ENCODE measurements at places on chromosomes 16 and 17.

DNA sequence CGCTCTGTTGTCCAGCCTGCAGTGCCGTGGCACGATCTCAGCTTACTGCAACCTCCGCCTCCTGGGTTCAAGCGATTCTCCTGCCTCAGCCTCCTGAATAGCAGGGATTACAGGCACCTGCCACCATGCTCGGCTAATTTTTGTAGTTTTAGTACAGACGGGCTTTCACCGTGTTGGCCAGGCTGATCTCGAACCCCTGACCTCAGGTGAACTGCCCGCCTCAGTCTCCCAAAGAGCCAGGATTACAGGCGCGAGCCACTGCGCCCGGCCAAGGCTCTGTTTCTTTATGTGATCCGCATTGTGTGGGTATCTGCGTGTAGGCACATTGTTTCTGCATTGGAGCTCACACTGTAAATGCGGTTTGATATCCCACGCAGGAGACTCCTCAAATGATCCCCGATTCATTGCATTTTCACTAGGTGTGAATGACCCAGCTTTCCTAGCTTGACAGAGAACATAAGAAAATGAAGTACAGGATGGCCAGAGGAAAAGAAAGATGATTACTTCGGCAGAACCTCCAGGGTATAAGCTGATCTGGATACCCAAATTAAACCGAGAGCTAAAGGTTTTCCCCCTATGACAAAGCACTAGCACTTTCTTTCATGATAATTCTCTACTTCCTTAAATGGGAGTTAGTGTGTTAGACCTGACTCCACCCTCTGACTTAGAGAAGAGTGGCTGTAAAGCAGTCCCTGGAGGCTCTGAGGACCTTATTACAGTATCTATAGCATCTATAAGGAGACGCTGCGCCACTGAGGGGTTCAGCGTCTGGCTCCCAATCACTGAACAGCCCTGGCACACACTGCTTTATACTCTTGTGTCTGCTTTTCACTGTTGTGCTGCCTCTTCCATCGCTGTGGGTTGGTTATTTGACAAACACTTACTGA lies 17.3 kb downstream of the COTL1 start:
- DNase-seq: no peak

DNA sequence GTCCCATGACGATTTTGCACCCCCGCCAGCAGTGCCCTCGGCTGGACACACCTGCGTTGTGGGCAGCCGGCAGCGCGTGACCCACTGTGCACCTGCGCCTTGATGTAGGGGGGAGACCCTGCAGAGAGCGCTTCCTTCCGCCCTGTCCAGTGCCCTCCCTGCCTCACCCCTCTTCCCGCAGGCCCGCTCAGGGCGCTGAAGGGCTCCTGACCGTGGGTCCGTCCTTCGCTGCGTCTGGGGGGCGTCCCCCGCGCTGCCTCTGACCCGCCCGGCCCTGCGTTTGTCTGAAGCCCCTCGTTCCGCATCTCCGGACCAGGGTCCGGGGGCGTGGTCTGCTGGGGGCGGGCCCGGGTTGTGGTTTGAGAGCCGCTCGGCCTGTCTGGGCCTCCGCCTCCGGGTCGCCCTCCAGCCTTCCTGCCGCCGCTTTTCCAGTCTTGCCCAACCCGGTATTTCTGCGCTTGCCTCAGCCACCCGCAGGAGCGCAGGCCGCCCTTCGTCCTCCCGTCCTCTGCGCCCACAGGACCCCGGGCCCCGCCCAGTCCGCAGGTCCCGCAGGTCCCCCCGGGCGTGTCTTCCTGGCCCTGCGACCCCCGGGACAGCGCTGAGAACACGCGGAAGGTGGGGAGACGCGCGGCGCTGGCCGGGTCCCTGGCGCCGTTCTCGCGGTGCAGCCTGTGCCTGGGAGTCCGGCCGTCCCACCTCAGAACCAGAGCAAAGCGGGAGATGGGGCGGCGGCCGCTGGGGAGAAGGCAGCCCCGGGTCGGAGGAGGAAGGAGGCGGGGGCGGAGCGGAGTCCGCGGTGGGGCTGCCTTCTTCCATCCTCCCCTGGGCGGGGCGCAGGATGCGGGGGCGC lies 4.0 kb upstream of the IL17C start:
- no peak for DNase-seq

- peak; percentile 25 for DNase-seq
Measured at GRCh38 chr17:10631048-10631700, 25.9 kb downstream of the MYH3 start.

DNA sequence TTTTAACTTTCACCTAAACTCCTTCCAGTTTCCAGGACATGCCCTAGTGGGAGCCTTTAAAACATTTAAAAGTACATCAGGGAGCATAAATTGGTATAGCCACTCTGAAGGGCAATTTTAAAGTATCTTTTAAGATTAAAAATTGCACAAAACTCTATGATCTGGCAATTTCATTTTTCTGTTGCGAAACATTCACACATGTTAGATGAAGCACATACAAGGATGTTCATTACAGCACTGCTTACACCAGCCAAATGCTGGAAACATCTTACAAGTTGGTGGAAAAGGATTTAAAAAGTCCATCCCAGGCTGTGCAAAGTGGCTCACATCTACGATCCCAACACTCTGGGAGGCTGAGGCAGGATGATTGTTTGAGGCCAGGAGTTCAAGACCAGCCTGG lies 26.4 kb upstream of the LONP2 start:
- DNase-seq: no peak

- DNase-seq: no peak
Measured at GRCh38 chr17:34265711-34266110, 4.3 kb upstream of the CCL7 start.

- no peak for DNase-seq
Measured at GRCh38 chr17:11487469-11487868, 110.8 kb upstream of the DNAH9 start.

DNA sequence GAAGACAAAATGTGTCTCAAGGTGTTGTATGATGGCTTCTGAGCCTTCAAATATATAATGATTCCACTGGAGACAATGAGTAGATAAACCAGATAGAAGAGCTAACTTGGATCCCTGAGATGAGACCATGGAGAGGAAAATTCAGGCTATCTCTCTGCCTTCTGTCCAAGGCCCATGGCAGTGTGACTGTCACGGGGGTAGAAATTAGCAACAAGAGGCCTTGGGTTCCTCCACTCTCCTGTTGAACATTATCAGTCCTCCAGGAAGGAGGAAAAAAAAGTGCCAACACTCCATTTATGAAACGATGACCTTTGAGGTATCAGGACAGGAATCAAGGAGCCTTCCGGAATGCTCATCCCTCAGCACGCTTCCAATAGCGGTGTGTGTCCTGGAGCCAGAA lies 75.2 kb downstream of the WWP2 start:
- DNase-seq: no peak
